ENCODE measurements at places on chromosomes 7 and 10.

GRCh38 chr7:138726288-138726687 lies 25.1 kb upstream of the SVOPL start:
- no peak for DNase-seq

GRCh38 chr7:7579638-7580037 lies 13.0 kb downstream of the MIOS start:
- no peak for DNase-seq

DNA sequence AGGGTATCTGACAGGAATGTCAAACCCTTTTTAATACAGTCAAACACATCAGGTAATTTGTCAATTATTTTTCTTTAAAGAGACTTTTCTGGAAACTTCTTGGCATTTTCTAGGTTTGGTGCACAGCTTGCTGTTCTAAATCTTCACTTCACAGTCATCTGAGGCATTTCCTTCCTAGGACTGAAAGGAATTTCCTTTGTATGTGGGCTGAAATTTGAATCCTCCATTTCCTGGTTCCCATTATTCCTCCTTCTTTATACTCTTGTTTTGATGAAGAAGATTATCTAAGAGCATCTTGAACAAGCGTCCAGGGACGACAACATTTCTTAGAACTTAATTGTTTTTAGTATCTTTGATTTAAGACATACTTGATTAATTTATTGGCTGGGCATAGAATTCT lies 24.9 kb downstream of the CALD1 start:
- no peak for DNase-seq

DNA sequence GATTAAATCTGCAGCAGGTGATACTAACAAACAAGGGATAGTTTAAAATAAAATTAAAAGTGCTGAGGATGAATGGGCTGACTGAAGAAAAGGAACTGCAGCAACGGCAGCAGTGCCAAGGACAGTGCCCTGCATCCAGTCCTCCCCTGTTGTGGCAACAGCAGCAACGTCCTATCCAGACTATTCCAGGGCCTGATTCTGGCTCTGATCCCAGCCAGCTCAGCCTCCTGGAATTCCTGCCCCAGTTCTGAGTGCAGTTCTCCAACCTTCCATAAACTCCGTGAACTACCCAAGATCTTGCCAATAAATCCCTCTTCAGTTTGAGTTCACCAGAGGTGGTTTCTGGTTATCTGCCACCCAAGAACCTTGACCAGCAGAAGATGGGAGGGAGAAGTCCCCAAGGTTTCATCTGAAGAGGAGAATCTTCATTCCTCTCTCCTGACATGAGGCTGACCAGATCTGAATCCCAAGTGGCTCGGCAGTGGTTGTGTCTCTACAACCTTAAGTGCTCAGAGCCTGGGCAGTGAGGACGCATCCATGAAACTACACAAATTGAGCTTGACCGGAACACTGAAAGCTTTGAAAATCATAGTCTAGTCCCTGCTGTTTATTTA lies 115.8 kb downstream of the SORBS1 start:
- DNase-seq, result no peak

DNA sequence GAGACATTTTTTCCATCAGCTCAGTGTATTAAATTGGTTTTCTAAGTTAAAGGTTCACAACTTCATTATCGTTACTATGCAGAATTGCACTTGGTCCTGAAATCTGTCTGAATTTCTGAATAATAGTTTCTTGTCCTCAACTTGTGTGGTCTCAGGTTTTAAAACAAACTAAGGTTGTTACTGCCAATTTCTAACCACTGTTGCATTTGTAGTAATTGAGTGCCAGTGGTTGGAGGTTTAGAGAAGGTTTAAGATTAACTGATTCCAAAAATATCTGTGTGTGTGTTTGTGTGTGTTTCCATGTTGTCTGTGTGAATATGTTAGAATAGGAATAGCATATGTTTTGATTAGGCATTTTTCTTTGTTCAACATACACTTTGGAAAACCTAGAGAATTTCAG lies 395.9 kb downstream of the AUTS2 start:
- no peak for DNase-seq
